ENCODE measurements at places on chromosomes 6 and 20.
A peak's percentile ranks its signal among the peaks of the same experiment; 100 is the strongest.

DNA sequence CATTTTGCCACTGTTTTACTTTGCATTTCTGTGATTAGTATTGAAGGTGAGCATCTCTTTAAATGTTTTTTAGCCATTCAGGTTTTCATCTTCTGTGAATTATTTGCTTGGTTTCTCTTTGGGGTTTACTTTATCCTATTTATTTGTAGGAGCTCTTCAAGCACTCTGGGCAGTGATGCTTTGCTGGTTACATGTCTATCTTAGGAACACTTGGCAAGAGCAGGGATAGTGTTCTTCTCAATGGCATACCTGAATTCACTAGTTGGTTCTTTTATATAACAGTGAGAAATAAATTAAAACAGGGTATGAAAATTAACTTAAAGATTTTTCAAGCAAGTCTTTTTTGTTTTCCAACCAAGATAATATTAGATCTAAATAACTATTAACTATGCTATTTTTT lies 119.7 kb upstream of the BACH2 start:
- no peak for DNase-seq

GRCh38 chr6:14335071-14335470 lies 217.5 kb downstream of the CD83 start:
- DNase-seq, result no peak

DNA sequence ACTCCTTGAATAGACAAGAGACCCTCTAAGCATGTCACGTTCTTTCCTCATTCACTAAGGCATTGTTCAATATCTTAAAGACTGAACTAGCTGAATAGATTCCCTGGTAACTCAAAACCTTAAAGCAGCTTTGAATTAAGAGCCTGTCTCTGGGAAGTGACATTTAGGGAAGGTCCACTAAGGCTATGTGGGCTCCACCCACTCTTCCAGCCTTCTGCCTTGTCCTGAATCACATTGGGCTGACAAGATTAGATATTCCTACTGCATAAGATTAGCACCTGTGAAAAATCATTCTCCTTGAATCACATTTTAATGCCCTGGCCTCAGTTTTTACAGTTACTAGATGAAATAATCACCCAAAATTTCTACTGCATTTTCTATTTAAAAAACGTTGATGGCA lies 36.3 kb downstream of the CLIC5 start:
- DNase-seq, result no peak

DNA sequence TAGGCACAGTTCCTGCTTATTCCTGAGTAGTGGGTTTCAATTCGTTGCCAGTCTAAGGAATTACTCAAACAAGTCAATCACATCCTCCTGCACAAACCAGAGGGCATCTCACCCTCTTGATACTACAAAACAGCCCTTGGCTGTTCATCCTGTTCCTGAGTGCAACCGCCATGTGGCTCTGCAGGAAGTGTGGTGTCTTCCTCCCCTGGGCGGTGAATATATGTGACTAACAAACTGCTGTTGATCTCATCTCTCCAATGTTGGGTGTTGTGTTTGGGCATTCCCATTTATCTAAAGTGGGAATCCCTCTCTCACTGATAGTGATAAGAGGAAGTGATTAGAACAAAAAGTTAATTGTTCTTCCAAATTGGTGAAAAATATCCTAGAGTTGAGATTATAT lies 163.0 kb downstream of the TBX18 start:
- no peak for DNase-seq

GRCh38 chr6:33779290-33779689 lies 9.6 kb downstream of the LEMD2 start:
- no peak for DNase-seq

GRCh38 chr6:25481267-25481666 lies 170.7 kb upstream of the SCGN start:
- DNase-seq, result no peak

GRCh38 chr6:99232056-99232455 lies 117.4 kb downstream of the FAXC start:
- DNase-seq, result no peak

DNA sequence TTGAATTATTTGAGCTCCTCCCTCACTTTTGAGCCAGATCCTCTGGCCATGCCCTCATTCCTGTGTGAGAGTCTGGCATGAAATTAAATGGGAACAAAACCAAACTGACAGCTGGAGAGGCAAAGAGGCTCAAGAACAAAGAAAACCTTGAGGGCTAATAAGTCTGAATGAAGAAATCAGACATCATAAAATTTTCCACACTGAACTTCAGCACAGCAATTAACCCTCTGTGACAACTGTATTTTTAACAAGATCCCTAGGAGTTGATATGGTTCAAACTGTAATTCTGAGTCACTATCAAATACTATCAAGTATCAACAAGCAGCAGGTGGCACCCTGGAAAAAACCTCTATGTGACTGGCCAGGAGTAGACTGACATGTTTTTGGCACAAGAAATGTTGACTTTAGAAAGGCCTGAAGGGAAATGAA lies 109.4 kb upstream of the EMILIN3 start:
- DNase-seq, result peak; percentile 67

Measured in cerebellar cortex (tissue), 1 donor.